Brain pericyte (primary cell): ENCODE measurements at places on chromosomes 2 and 18.

- DNase-seq: peak; percentile 53
Measured at GRCh38 chr18:24397694-24398368, at the start of gene OSBPL1A. TSS of gene OSBPL1A (minus strand) at chr18:24397824. CDS start at chr18:24377533, 20,291 bp downstream.

DNA sequence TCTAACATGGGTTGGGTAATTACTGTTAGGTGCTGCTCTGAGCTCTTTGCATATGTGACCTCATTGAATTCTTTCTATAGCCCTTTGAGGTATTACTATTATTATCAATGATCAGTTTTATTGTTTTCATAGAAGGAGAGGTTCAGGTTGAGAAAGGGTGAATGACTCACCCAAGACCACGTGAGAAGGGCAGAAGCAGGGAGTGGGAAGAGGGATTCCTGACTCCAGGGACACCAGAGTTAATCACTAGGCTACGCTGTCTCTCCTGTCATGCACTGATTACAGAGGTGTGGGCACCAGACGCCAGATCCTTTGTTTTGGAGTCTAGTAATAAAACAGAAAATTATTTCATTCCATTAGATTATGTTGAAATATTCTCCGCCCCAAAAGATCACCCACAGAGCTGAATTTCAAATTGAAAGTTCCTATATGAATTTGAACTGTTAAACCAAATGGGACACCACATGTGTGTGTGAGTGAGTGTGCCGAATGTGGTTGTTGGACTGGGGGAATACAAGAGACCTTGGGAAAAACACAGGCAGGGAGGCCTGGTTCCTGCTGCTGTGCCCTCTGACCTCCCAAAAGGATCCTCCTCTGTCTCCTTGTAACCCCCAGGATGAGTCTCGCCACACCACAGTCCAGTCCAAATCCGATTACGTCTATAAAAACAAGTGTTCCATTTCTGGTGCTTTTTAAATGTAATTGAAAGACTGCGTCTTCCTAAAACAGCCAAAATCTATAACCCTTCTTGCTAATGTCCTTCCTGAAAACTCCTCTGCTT is 215.4 kb downstream of the ZNF521 start:
- no peak for DNase-seq

- DNase-seq: no peak
Measured at GRCh38 chr2:17166506-17166905, 351.7 kb downstream of the RAD51AP2 start.

DNA sequence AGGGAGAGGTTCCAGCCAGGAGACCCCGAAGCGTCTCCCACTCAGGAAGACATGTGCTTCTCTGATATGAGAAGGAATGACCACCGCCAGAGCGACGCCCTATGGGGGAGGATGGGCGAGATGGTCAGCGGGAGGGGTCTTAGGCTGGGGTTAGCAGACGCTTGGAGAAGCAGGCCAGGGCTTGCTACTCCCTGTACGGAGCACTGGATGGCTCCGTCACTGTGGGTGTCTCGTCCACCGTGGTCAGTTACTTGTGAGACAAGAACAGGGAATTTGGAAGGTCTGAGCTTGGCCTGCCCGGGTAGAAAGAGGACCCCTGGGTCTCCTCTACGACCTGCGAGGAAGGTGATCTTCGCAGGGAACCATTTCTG is 39.8 kb downstream of the TMEM18 start:
- no peak for DNase-seq

DNA sequence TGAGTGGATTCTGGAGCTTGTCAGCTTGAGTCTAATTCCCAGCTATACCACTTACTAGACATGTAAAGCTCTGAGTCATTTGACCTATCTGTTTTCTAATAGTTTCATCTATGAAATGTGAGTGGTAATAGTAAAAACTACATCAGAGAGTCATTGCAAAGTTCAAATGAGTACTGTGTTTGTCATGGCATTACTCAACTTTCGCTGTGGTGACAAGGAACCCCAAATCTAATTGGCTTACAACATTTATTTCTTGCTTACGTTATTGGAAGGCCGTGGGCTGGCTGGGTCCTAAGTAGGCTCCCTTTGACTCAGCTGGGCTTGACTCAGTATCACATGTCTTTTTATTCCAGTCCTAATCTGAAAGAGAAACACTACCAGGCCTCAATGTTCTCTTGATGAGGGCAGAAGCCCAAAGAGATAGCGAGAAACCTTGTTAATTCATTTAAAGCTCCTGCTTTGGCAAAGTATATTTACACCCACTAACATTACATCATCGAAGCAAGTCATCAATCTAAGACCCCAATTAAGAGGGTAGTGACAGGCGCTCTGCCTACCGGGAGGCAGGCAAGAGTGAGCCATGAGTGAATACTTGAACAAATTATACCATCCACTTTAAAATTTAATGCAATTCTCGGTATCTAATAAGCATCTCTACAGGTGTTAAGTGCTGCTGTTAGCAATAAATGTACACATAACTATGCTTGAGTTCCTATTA is 431.8 kb upstream of the SPHKAP start:
- DNase-seq: peak; percentile 24

- no peak for DNase-seq
Measured at GRCh38 chr2:128436479-128437203, 118.0 kb upstream of the HS6ST1 start.

DNA sequence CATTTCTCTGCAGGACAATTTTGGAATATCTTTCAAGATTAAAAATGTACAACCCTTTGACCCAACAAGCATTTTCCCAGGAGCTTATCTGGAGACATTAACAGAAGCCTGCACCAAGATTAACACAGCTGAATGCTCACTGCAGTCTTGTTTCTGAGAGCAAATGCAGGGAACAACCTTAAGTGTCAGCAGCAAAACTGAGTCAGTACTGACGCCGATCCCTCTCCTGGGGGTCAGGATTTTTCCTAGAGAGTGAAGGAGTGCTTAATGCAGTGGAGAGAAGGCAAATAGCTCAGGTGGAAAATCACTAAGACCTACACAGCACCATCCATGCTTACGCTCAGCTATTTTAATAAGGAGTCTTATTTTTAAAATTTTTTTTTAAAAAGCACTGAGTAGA is 42.8 kb upstream of the SGPP2 start:
- no peak for DNase-seq

DNA sequence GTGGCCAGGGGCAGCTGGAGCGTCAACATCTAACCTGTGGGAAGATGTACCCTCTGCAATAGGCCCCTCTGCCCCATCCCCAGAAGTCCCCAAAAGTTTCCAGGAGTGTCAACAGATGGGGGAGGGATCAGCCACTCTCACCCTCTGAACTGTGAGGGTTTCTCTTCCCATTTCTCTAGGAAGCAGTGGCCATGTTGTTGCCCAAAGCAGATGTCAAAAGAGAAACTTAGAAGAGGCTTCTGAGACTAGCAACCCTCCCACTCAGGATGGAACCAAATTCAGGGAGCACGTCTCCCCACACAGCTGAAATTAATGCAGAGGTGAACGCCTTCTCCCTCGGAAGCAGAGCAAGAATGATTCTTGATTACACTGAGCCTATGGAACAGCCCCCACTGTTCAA is 70.3 kb downstream of the ARL4C start:
- no peak for DNase-seq

- DNase-seq: no peak
Measured at GRCh38 chr2:225104321-225104720, 62.1 kb upstream of the DOCK10 start.

- DNase-seq: no peak
Measured at GRCh38 chr18:55489034-55489986, 98.7 kb downstream of the TCF4 start.

DNA sequence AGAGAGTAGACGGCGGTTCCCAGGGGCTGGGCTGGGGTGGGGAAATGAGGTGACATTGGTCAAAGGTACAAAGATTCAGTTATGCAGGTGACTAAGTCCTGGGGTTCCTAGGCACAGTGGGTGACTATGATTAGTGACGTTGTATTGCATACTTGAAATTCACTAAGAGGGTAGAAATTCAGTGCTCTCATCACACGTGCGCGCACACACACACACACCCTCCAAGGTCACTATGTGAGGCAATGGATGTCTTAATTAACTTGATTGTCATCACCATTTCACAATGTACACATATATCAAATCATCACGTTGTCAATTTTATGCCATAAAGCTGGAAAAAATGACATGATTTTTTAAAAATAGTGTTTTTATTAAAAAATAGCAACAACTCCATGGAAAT is 92.9 kb upstream of the ALKAL2 start:
- no peak for DNase-seq

GRCh38 chr2:218622606-218623365 is 15.1 kb downstream of the PLCD4 start:
- DNase-seq: no peak

DNA sequence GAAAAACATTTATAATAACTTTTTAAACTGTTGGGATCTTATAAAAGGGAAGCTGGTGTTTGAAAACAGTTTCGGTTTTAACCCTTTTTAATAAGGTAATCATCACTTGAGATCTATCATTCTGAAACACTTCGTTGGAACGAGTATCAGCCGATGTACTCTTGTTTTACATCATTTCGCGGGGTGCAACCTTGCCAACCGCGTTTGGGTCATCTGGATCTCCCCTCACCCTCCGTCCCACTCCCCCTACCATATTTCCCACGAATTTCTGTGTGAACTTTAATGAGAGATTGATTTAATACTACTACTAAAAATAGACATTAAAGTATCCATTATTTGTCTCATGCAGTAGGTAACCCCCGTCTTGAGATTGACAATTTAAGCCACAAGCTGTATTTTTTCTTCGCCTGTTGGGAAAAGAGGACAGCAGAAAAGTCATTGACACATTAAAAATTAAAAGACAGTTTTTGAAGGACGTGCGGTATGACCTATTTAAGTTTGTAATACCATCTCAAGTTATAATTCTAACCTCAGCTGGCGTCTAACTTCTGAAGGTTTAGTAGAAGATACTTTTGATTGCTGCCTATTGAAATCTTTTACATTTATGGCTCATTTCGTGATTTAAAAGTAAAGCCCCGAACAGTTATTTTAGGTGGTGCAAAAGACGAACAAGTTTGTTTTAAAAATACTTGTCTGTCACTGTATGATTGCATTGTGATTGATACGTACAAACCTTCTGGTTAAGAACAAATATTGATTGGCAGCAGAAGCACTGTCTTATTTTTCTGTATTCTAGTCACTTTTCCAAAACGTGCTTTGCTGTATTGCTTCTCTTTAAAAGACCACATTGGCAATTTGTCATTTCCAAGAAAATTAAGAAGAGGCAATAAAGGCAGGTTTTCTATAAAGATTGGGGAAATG is 1.5 kb downstream of the CREB1 start:
- DNase-seq: no peak

- DNase-seq: no peak
Measured at GRCh38 chr2:18178736-18179349, 300.4 kb downstream of the KCNS3 start.

DNA sequence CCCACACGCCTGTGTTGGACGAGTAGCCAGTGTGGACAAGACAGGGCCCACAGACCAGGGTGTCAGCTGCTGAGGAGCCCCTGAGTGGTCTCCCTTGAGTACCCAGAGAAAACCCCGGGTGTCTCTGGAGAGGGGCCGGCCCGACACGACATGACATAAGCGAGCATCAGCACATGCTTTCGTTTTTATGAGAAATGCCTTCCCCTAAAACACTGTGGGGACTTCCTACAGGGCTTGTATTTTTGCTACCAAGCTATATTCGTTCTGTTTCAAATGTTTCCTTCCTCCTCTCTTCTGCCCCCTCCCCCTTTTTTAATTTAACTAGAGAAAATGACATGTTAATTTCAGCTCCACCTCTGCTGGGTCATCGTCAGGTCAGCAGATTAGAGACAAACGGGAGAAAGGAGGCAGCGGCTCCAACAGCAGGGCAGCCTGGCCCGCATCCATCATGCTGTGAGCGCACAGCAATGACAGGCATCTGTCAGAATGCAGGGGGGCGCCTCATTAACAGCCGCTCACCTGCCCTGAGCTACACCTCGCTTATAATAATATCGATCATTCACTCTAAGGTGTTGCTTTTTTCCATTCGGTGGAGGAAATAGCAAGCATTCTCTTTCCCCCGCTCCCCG is 286.2 kb downstream of the ZNF516 start:
- no peak for DNase-seq

DNA sequence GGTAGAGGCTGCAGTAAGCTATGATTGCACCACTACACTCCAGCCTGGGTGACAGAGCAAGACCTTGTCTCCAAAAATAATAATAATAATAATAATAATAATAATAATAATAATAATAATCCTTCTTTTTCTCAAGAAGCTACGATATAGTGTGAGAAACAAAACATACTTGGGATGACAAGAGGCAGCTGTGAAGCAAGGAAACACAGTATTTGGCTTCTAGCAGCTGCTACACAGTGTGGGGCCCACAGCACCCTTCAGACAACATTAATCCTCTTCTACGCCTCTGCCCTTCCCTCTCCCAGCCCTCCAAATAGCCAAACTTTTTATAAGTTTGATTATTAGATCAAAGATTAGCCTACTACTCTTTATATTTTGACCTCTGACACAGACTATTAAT is 62.2 kb downstream of the MYOM1 start:
- DNase-seq: no peak

GRCh38 chr2:209495855-209496585 is 72.2 kb downstream of the MAP2 start:
- DNase-seq: peak; percentile 76
